ENCODE measurements at places on chromosomes 4 and X. TPM values are rescaled to one million over a fixed set of nuclear protein-coding genes. Genes with fewer than 3 reads are reported as not detected.
A peak's percentile ranks its signal among the peaks of the same experiment; 100 is the strongest.

Gene PARM1
- 0.52 TPM for total RNA-seq

- DNase-seq, result no peak
Measured at GRCh38 chr4:3437582-3437936, 4.2 kb upstream of the HGFAC start.

GRCh38 chr4:37685823-37686372 is 278 bp downstream of the RELL1 start:
- DNase-seq, result peak; percentile 33

- DNase-seq, result no peak
Measured at GRCh38 chr4:29805245-29805644, 914.9 kb upstream of the PCDH7 start.

Gene ARHGEF6
- 70.7 TPM for total RNA-seq

Gene PFKFB1
- total RNA-seq, result 0.42 TPM

DNA sequence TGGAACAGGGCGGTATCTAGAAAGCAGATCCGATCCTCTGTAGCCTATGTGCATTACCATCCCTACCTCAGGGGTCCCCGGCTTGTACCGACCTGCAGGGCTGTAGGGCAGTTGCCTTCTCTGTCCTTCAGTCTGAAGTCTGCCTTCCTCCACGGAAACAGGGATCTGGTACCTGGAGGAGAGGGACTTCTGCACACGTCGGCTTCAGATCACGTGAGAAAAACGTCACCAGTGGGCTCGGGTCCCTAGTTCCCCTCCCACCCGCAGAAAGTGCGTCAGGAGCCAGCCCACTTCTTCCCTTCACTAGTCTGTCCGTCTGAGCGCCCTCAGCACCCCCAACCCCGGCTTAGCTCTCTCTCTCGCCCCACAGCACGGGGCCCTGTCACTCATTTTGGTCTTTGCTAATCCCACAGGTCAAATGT is at the start of gene TCEAL5:
Gene TCEAL5 (minus strand): TSS at position 170 of the 422 bp plus-strand sequence. CDS start 2,187 bp downstream, outside the sequence.
- DNase-seq, result no peak

GRCh38 chr4:5707366-5707765 is 993 bp downstream of the EVC2 start:
- no peak for DNase-seq

Gene GLRA2
- not detected for total RNA-seq

Gene SORCS2
- not detected for total RNA-seq

- no peak for DNase-seq
Measured at GRCh38 chr4:182886205-182886604, 31.0 kb downstream of the DCTD start.

GRCh38 chrX:69158166-69158980 is 6.9 kb downstream of the PJA1 start:
- DNase-seq, result no peak

DNA sequence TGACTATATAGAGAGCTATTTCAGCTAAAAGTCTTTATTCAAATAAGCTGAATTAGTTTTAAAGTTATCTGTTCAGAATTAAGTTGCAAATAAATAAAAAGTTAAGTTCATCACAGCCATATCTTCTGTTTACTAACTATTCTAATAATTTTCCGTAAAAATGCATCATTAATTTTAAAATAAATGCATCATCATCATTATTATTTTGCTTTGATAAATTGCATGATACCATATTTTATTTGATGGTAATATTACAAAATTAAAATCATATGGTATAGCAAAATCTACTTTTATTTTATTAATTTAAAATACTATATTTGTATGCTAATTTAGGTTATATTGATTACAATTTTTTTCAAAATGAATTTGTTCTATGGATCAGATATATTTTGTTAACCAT is 357.3 kb upstream of the NDST4 start:
- no peak for DNase-seq

DNA sequence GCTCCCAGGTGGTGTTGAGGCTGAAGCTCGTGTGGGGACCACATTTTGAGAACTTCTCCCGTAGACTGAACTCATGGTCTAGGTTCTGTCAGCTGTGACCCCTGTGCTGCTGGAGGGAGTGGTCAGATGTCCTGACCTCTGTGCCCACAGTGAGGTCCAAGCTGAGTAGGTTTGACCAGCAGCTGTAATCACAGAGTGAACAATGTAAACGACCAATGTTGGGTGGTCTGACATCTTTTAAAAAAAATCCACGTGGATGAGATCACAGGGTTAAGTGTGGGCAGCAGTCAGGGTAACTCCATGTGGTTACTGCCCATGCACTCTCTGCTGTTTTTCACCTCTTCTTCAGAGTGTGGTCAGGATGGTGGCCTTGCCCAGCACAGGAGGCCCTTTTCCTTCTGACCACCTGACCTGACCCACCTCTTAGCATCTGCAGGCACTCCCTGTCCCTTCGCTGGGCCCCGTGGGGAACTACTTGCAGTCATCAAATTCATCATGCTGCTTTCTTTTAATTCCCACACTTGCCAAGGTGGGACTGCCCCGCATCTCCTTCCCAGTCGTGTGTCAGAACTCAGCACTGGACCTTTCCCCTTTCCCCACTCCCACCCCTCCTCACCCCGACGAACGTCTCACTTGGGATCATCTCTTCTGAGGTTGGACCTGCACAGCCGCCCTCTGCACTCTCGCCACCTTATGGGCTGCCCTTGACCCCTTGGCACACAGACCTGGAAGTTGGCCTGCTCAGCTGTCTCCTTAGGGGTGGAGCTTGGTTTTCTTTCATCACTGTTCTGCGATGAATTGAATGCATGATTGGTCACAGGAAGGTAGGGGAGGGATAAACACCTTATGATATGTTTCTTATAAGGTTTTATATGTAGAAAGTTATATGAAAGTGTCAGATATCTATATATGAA is 120.1 kb downstream of the PTTG2 start:
- DNase-seq, result no peak

Gene HTRA3
- total RNA-seq, result not detected

GRCh38 chr4:98430708-98431403 is 169.7 kb downstream of the RAP1GDS1 start:
- no peak for DNase-seq

Gene LARP7
- total RNA-seq, result 32.9 TPM

DNA sequence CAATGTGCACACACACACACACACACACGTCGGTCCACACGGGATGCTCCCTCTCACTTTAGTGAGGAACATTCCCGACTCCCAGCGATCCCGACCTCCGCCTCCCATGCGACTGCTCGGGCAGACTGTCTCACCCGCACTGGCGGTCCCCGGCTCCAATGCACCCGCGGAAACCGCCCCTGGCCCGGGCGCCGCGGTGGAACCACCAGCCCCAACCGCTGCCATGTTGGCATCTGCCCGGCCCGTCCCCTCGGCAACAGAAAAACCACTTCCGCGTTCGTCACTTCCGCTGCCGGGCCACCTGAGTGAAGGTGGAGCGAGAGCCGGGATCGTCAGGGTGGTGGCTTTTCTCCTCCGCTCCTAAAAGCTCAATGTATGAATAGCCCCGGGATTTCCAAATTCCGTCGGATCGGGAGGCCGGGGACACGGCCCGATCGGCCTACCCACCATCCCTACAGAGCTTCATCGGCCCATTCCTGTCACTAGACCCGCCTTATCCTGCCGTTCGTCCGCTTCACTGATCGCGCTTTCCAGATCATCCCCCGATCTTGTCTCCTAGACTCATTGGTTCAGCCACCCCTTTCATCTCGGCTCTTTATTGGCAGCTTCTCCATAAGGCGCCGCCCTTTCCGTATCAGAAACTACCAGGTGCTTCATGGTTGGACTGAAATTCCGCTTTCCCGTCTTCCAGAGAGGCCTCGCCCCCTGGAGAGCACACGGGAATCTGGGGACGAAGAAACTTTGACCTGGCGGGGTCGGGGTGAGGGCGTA is at the start of gene SLC35A2:
Gene SLC35A2 (minus strand): TSS at position 235 of the 771 bp plus-strand sequence. CDS start 10 bp downstream, at position 225.
- DNase-seq, result peak; percentile 80

- no peak for DNase-seq
Measured at GRCh38 chr4:74013264-74013663, 14.8 kb upstream of the CXCL5 start.

Gene TREX2
- total RNA-seq, result 2.0 TPM

DNA sequence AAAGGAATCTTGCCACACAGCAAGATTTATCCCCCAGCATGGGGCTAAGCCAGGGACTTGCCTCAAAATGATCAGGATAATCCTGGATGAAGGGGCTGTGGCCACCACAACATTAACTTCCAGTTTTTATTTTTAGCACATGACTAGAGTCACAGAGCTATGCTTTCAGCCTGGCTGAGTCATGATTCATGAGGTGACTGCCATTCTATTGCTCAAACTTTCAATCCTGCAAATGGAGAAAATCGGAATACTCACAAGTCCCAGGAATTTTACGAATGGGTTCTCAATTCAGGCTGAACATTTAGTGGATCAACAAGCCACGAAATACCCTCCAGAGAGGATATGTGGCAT is 70.7 kb upstream of the HPGD start:
- DNase-seq, result no peak

GRCh38 chr4:133618963-133619362 is 469.9 kb downstream of the PCDH10 start:
- DNase-seq, result no peak

GRCh38 chr4:140603286-140603685 is 34.5 kb upstream of the UCP1 start:
- no peak for DNase-seq

Gene PCDH10
- not detected for total RNA-seq

Gene TMEM271
- not detected for total RNA-seq

Gene FAM53A
- 2.4 TPM for total RNA-seq

DNA sequence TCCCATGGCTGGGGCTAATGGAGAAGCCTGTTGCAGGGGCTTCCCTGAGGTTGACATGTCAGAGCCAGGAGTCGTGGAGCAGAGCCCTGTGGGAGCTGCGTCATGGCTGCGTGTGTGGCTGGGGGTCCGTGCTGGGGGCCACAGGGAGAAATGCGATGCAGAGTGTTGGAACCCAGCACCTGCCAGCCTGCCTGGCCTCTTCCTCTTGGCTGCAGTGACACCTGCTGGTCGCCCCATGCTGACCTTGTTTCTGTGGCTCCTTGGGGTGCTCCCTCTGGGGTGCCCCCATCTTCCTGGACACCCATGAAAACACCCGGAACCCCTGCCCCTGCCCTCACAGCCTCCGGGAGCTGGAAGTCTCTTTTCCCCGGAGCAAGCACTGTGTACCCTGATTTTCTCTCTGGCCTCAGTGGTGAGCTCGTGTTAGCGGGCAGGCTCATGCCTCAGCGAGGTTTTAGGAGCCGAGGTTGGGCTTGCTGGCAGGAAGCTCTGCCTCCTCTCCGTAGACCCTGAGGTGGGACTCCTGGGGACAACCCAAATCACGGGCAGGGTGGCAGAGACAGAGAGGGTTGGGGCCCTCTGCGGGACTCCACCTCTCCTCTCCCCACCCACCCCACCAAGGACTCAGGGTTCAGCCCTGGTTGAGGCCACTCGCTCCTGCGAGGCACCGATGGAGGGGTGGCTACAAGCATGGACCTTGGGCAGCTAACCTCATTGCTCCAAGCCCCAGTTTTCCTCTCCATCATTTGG is 103.7 kb downstream of the SORCS2 start:
- DNase-seq, result no peak

Gene LDOC1
- total RNA-seq, result 14.9 TPM

DNA sequence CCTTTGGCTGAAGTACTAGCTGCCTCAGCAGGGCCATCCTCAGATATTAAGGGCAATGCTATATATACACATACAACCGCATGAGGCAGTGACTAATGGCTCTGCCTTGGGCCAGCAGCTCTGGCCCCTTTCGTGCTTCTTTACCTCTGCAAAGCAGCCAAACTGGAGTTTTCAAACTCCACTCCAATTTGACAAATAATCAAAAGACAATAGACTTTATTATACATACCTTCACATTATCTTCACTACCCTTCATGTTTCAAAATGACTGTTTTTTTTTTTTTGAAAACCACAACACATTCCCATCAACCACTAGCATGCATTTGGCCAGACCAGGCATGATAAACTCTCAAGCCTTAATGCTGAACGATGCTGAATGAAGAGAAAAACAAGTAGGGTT is 187.7 kb downstream of the ENOX2 start:
- DNase-seq, result no peak

Gene S100G
- total RNA-seq, result not detected

DNA sequence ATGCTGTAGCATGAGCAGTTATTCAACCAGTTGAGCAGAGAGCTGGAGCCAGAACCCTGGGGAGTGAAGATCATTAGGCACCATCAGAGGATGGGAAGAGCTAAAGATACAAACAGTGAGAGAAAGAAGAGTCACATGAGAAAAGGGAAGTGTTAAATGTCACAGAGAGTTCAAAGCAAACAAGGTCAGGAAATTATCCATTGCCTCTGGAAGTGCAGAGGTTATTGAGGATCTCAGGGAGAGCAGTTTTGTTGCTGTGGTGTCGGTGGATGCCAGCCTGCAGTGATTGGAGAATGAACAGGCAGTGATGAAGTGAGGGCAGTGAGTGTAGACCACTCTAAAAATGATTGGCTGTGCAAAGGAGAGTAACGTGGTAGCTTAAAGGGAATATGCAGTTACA is 17.7 kb downstream of the SPARCL1 start:
- no peak for DNase-seq

GRCh38 chr4:148023512-148024181 is 291.8 kb downstream of the ARHGAP10 start:
- DNase-seq, result no peak

DNA sequence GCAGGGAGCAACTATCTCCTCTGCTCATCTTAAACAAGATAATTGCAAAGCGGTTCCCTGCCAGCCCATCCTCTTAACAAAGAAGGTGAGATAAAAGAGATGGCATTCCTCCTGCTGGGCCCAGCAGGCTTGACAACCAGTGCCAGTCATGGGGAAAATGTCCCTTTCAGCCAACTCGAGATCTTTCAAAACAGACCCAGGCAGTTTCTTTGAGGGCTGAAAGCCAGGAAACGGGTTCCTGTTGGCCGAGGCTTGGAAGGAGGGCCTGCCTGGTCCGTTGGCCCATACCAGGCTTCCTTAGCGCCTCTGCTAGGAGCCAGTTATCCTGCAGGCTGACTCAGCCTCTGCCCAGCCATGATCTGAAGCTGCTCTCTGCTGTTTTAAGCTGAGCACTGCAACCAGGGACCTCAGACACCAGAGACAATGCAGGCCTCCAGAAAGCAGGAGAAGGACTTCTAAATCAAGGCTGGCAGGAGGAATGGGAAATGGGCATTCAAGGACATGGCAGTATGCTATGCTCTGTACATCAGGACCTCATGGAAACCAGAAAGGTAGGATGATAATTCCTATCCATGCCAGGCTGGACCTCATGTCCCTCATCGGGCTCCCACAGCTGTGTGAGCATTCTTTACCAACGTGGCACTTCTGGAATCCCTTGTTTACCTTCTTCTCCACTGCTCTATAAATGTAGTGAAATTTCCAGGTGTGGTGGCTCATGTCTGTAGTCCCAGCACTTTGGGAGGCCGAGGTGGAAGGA is 42.4 kb upstream of the SLC2A9 start:
- DNase-seq, result no peak

DNA sequence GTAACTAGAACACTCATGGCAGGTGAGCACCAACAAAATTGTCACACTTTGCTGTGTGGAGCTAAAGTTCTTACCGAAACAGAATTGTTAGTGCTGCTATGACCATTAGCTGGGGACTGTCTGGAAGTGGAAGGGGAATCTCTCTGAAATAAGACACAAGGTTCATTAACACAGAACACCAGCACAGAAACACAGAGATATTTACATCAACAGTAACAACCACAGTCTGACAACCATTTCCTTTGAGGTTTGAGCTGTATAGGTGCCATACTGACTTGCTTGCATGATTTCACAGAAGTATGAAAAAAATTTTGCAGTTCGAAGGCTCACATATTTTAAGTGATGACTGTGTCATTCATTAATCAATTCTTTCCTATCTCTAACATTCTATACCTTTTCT is 109.8 kb downstream of the NYX start:
- DNase-seq, result no peak

Gene PNMA6F
- not detected for total RNA-seq

- DNase-seq, result no peak
Measured at GRCh38 chrX:151912221-151912620, 468 bp upstream of the MAGEA4 start.

All from T-helper 17 cell (primary cell).